Nucleus accumbens (tissue), 56 donors: ENCODE measurements at places on chromosomes 3 and 15.
A peak's percentile ranks its signal among the peaks of the same experiment; 100 is the strongest.

DNA sequence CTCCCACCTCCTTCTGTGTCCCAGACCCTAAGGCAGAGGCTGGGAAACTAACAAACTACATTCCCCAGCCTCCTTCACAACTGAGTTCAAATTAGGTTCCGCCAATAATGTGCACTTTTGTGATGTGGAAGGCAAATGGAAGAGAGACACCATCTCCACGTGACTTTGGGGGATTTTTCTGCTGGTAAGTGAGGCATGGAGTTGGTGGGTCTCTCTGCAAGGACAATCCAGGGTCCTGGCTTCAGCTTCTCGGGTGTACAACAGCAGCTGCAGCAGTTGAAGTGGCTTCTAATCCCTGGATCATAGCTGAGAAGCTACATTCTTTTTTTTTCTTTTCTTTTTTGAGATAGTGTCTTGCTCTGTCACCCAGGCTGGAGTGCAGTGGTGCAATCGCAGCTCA, 58.9 kb upstream of the GATA2 start:
- no peak for DNase-seq

DNA sequence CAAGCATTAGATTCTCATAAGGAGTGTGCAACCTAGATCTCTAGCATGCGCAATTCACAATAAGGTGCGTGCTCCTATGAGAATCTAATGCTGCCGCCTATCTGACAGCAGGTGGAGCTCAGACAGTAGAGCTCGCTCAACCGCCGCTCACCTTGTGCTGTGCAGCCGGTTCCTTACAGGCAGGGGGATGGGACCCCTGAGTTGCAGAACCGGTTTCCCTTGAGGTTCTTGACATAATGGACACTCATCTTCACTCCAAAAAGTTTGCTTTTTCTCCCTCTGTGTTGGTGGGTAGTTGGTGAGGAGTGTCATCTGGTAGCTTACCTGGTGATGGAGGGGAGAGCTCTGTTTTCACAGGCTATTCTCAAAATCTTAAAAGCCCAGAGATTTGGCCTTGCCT, 324.0 kb upstream of the TBL1XR1 start:
- DNase-seq: no peak

DNA sequence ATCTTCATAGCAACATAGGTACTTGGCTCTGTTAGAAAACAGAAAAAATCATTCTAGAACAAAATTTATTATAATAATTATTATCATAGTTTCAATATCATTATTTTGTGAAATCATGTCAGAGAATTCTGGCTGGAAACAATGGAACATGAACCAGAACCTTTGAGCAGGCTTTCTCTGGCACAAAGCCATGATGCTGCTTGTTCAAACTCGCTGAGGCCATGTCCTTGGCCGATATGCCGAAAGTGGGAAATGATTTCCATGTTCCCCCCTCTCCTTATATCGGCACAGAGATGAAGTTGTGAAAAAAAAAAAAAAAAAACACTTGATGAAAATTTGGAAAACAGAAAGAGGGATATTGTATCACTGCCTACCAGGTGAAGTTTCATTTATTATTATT, 49.0 kb upstream of the MRPL3 start:
- no peak for DNase-seq

GRCh38 chr3:139634111-139634635, 43.6 kb downstream of the NMNAT3 start:
- no peak for DNase-seq

DNA sequence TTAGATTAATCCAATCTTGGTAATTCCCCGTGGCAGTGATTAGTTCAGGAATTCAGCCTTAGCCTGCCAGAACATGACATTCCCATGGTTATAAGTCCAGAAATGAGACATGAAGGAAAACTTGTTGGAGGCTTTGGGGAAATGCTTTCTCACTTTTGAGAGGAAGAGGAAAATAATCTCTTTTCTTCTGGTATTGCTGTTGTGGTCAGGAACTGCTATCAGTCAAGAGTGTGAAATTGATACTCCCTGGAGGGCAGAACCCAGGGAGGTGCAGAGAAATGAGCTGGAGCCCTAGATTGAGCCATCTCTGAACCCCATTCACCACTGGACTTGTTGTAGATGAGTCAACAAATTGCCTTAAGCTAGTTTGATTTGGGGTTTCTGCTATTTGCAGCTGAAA, 38.6 kb upstream of the APH1B start:
- no peak for DNase-seq

DNA sequence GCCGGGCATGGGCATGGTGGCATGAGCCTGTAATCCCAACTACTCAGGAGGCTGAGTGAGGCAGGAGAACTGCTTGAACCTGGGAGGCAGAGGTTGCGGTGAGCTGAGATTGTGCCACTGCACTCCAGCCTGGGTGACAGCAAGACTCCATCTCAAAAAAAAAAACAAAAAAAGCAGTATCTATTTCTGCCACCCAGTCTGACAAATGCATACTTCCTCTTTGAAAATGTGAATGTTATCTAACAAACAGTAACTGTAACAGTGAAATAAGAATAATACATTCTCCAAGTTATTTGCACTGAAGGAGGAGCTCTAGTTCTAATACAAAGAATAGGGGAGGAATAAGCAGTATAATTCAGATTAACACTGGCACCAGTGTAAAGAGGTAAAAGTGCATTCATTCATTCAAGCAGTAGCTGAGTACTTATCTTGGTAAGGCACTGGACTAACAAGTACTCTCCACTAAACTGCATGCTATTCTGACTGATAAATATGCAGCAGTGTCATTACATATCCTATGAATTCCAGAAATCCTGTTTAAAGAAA, 12.9 kb downstream of the VPS13C start:
- no peak for DNase-seq

DNA sequence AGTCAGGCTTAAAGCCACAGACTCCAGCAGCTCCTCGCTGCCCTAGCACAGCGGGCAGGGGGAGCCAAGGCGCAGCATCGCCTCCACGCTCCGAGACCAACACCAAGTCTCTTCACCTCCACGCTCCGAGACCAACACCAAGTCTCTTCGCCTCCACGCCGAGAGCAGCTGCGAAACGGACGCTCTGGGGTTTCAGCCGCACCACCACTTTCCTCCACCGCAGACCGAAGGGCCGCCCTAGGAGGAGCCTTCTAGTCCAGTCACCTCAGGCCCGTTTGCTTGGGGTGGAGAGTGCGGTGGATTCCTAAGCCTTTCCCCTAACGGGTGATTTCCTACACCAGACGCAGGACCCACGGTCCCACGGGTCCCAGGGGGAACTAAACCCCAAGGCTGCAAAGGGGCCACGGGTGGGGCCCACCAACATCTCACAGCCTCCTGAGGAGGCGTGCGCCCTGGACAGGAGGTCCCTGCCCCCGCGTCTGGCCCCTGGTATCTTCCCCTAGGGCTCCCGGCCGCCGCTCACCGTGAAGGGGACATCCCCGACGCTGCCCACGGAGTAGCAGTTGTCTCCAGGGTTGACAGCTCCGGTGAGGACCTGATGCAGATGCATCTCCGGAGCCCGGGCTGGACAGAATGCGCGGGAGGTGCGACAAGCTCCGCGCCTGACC, 501 bp downstream of the DMXL2 start:
- peak; percentile 67 for DNase-seq

GRCh38 chr15:68833700-68834331, 13.1 kb upstream of the ANP32A start:
- DNase-seq: no peak

GRCh38 chr15:89852342-89852995, 37.8 kb upstream of the ANPEP start:
- DNase-seq: no peak

- no peak for DNase-seq
These were observed 36.8 kb downstream of the RBMS3 start for GRCh38 chr3:29317659-29318173.

GRCh38 chr3:263393-263792, 66.8 kb downstream of the CHL1 start:
- DNase-seq: no peak

DNA sequence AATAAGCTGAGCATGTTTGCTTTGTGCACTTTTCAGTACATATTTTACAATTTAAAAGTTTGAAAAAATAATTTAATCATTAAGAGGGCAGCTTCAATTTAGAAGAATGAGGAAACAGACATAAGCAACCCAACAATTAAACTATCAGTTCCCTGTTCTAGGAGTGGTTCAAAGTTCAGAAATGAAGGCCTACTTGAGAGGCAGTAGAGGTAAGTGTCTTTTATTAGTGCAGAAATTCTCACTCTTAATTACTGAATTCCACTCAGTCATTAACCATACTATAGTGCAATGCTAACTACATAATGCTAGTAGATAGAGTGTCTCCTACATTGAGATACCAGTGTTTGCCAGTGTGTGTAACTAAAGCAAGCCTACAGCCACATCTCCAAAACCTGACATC, 73.1 kb downstream of the TNIK start:
- no peak for DNase-seq

DNA sequence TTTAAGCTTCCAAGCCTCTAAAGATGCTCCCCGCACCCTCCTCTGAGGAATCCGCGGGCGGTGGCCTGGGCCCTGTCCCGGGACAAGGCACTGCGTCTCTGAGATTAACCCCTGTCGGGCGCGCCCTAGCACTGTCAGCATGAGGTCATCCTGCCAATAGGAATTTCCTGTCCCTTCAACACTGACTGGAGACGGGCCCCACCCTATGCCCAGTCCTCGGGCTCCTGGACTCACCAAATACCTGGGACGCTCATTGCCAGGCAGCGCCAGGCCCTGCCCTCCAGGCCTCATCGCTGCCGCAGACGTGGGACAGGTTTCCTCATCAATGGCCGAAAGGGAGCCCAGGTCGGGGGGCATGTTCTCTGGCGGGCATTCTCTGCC, 67.6 kb upstream of the SH3GL3 start:
- DNase-seq: no peak

- no peak for DNase-seq
These were observed 1.6 kb upstream of the SIN3A start for GRCh38 chr15:75452865-75453702.

DNA sequence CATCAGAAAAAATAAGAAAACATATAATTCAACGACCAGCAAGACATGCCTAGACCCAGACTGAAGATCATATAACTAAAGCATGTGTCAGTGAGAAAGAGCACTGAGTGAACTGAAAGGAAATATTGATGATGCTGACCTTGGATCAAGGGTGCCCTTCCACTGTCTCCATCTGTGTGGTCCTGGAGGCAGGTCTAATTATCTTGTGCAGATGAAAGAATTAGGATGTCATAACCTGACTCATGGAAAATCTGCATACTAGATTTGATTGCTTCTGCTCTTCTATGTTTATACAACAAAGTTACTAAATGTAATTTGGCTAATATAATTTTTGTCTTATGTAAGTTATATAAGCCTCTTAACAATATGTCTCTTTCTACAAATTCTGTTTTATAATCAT, 264.6 kb upstream of the TGFBR2 start:
- DNase-seq: no peak

DNA sequence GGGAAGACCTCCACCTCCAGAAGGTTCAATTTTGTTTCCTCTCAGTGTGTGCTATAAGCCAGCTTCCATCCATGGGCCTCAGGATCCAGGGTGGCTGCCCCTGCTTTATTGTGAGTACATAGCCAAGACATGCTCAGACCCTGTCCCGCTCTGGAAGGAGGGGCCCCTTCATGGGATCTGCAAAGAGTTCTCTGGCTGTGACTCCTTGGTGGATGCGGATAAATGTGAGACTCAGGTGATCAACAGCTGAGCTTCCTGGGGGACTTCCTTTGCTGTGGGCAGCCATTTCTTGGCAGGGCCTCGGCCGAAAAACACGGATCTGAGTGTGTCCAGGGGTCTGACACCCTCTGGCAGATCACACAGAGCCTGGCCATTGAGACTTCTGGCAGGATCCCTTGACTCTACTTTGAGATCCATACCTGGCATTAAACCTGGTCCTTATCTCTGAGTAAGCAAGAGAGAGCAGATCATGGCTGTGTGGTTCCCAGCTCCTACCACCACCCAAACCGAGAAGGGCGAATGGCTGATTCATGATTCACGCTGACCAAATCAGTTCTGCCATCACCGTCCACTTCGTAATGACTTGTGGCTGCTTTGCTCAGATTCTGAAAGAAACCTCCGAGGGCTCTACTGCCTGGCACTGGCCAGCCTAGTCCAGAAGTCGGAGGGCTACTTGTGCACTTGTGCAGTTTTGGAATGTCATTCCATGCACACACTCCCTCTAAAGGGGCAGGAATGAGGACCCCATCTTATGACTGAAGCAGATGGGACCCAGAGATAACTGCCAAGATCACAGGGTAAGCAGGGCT, 68.1 kb downstream of the SENP2 start:
- no peak for DNase-seq

GRCh38 chr3:46442576-46443530, 21.9 kb downstream of the LTF start:
- DNase-seq: no peak

DNA sequence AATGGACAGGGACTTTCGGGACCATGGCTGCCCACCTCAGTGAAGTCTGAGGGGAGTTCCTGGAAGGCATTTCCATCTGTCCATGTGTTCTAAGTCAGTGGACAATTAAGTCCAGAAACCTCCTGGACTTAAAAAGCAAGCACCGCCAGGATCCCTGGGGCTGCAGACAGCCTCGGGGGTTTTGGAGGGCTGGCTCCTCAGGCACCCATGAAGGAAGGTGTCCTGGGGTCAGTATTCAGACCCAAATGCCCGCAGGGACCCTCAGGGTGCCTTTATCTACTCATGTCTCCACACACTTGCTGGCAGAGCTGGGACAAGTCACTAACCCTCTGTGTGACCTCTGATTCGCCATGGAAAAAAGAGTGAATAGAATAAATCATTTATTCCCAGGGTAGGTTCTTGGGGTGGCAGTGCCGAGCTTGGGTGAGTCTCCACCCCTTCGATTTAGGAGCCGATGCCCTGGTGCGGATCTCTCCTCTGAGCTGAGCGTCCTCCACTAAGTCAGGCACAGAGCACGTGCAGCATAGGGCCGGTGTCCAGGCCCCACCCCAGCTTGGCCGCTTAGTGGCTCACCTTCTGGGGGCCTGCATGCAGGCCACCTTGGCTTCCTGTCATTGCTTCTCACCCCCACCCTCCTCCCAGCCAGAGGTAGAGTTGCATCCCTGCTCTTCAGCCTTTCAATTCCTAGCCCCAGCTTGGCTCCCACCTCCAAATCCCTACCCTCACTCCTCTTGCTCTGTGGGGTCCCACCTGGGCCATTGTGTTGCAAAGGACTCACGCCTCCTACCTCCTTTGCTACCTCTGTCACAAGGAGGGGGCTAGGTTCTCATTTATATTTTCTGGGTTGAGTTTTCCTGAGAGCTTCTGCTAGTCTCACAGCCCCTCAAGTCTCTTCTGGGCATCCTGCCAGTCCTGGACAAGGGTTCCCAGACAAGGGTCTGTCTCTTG, 19.9 kb downstream of the SLC6A6 start:
- DNase-seq: no peak

DNA sequence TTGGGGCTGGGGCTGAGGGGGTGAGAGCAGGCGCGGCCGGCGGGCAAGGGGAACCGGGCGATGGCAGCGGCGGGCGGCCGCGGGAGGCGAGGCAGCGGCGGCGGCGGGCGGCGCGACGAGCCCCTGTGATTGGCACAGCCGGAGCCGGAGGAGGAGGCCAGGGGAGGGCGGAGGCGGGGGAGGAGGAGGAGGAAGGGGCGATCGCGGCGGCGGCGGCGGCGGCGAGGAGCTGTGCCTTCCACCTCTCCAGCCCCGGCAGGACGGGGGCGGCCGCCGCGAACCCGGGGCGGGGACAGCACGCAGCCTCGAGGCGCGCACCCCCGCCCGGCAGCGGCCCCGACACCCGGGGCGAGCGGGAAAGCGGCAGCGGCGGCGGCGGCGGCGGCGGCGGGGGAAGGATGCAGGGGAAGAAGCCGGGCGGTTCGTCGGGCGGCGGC, at the start of gene SLCO3A1:
Gene SLCO3A1, plus strand, starts transcription at position 198 of the 437 bp plus-strand sequence.
- peak; percentile 74 for DNase-seq

GRCh38 chr15:70486451-70487386, 276.6 kb downstream of the UACA start:
- DNase-seq: no peak

- no peak for DNase-seq
These were observed 169.0 kb upstream of the TSC22D2 start for GRCh38 chr3:150238995-150239619.
